ENCODE measurements at places on chromosomes 12 and 14.

GRCh38 chr12:24113701-24114100, 164.2 kb upstream of the SOX5 start:
- DNase-seq: no peak

- DNase-seq: no peak
Measured at GRCh38 chr14:64707661-64708060, 3.4 kb downstream of the PLEKHG3 start.

DNA sequence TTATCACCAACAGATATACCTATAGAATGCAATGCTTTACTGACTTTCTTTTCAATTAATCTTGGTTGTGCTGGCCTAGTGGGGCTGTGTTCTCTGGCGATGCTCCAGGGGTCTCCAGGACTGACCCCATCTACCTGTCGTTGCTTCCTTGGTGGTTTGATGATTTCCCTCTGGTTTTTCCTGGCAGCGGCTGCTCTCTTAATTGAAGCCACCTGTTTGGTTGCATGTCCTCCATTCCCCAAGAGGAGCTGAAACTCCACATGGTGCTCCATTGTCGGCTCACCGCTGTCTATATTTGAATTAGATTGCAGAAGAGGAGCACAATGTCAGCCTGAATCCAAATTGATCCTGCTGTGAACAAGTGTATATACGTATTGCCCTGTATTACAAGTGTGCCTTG, 7.1 kb upstream of the IFNG-AS1 start:
- DNase-seq: no peak

DNA sequence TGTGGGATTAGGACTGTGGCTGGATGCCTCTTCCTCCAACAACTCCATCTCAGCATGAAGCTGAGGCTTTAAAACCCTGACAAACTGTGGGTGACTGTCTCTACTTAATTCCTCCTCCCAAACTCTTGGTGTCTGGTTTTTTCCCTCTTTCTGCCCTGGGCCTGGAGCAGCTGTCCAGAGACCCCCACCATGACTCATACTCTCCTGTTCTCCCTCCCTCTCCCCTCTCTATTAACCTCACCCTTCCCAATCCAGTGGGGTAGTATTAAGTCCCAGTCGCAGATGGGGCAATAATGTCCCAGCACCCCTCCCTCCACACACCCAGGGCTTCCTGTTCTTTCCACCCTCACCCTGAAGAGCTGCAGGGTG, 2.0 kb upstream of the DNAJC14 start:
- no peak for DNase-seq

GRCh38 chr12:15527201-15528080, 205.1 kb downstream of the PTPRO start:
- no peak for DNase-seq

DNA sequence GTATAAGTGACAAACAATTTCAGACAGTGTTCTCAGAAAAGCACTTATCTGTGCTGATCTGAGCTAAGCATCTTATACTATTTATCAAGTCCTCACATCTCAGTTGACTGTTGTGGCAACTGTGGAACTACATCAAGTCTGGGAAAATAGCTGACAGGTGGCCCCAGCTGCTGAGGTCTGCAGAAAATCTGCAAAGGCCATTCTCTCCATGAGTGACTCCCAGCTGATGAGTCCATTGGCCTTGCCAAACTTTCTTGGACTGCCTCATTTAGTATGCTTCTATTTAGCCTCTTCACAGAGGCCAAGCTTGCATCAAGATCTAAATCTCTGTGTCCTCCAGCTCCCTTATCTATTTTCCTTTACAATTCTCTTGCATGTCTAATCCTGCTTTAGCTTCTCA, 174.5 kb upstream of the RBM19 start:
- DNase-seq: no peak

- no peak for DNase-seq
Measured at GRCh38 chr14:100594625-100594951, 7.4 kb upstream of the BEGAIN start.

DNA sequence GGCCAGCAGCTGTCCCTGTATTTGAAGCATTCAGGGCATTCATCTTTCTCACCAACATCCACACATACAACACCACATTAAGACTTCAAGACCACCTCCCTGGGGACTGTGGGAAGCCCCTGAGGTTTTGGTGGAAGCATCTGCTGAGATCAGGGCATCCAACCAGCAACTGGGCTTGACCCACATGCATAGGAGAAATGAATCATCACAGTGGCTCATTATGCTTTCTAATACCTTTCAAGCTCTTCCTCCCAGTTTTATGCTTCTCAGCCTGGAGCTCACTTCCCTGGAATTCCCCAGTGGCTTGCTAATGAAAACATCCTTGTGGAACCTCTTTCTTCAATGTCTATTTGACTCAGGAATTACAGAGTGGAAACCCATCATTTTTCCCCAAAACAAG, 21.4 kb upstream of the CMKLR1 start:
- no peak for DNase-seq

DNA sequence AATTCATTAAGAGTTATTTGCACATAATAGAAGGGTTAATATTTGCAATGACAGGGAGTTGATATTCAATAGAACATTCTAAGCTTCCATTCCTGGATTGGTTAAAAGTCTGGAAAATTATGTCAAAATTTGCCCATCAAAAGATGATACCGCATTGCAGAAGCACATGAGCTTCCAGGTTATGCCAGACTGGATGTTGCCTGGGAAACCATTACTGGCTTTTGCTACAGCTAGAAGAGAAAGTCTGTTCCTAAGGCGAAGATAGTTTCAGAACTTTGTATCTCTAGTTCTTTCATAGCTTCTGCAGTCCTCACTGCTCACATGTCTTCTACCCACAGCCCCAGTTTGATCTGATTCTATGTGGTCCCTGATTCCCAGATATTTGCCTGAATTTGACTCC, 122.4 kb upstream of the AMIGO2 start:
- DNase-seq: no peak

DNA sequence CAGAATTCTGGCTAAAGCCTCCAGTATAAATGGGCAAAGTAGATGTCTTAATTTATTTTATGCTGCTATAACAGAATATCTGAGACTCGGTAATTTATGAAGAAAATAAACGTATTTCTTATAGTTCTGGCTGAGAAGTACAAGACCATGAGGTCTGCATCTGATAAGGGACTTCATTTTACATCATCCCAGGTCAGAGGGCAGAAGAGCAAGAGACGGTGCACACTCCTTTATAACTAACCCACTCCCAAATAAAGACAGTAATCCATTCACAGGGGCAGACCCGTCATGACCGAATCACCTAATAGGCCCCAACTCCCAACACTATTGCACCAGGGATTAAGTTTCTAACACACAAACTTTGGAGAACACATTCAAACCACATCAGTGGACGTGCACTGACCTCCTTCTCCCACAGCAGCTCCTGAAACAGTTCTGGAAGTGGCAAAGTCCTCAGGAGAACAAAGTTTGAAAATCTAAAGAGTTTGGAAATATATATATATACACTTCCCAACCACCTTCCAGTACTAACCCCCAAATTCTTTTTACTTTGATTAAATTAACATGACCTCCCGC, 116.5 kb downstream of the MED13L start:
- DNase-seq: no peak

DNA sequence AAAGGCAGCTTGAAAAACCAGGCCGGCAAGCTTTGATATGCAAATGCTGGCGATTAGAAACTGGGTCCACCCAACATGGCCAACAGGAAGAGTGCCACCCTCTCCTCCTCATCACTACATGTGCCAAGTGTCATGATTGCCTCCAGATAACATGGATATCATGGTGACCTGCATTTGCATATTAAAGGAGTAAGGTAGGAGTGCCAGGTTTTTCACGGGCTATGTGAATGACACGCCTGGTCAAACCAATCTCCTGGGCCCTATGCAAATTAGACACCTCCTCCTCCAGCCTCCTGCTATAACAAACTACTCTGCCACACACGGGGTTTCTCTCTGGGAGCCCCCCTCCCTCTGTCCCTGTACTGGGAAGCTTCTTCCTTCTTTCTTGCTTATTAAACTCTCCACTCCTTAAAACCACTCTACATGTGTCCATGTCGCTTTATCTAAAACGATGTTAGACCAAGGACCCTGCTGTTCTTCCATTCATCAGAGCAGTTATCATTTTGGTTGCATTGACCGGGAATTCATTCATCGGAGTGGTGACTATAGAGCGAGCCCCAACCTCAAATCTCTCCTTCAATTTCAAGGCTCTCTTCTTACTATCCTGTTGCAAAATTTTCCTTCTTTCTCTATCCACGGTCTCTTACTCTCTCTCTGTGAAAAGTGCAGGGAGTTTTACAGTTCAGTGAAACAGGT, 27.5 kb downstream of the APOBEC1 start:
- no peak for DNase-seq

- DNase-seq: no peak
Measured at GRCh38 chr12:53101266-53101665, 2.0 kb upstream of the SOAT2 start.

DNA sequence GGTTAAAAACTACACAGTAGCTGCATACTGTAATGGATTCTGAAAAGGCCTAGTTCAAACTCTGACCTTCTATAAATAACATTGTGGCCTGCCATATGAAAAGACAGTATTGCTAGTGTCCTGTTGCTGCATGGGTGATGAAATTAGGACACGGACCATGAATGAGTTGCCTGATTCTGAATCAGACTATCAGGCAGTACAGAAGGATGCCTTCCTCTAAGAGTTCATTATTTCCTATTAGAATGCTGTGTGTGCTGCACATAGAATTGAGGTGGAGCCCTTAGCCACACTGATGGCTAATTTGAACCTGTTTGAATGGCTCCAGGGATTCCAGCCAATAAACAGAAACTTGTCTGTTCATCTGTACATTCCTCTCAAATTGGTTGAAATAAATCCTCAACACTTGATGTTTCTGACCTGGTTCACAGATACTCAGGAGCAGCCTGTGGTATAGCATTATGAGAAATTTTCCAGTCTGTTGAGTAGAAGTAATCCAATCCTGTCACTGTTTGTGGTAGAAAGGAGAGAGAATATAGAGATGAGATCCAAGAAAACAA, 483.2 kb downstream of the APAF1 start:
- DNase-seq: no peak

GRCh38 chr12:97754306-97754705, 291.7 kb downstream of the RMST start:
- DNase-seq: no peak

- DNase-seq: no peak
Measured at GRCh38 chr12:59459966-59460660, 135.7 kb upstream of the SLC16A7 start.

GRCh38 chr14:95830386-95830785, 46.2 kb upstream of the TUNAR start:
- DNase-seq: no peak

DNA sequence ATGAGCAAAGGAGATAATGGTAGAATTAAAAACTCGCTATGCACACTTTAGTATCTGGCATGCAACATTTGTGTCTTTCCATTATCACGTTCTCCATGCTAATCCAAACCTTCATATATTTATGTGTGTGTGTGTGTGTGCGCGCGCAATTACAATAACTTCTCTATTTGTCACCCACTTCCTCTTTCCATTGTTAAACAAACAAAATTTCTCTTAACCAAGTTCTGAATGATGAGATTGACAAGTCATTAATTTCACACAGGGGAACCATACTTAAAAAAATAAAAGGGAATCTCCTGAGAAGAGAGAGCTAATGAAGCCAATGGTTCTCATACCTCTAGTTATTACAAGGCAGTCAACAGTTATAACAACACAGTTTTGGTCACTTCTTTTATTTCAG, 575.9 kb upstream of the MDGA2 start:
- no peak for DNase-seq

DNA sequence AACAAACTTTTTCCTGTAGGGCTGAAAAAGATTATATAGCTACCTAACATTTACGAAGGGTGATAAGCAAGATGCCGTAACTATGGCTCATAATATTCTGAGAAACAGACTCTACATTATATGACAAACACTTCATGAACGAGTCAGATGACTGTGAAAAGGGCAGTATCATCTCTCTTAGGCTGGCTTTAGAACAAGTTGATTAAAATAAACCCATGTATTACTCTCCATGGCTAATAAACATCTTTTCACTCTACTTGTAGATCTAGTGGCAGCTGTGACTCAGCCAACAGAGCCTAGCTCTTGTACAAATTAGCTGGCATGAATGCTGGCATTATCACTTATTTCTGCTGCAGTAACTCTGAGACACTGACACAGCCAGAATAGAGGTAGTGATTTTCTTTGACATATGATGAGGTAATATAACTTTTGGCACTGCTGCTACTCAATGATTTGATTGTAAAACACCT, 47.1 kb downstream of the SLC2A13 start:
- no peak for DNase-seq

DNA sequence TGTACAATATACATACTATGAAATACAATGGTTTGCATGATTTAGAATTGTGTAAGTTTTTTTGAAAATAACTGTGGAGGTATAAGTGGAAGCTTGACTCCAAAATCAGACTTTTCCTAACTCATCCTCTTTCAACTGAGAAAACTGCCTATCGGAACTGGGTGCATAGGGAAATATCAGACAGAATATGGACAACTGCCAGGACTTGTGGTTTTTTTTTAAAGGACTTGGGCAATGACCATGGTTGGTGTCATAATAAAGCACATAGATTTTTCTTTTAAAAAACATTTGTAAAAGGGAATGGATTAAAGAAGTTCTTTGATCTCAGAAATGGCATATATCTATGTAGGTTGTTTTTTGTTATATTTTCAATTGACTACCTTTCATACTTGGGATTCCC, 53.3 kb upstream of the LRRK2 start:
- DNase-seq: no peak

All from activated effector memory CD4-positive, alpha-beta T cell treated with Interleukin-2 at 50 U/mL for 16 hours (primary cell).